Epithelial cell of esophagus (primary cell): ENCODE measurements at places on chromosomes 6 and 20.

DNA sequence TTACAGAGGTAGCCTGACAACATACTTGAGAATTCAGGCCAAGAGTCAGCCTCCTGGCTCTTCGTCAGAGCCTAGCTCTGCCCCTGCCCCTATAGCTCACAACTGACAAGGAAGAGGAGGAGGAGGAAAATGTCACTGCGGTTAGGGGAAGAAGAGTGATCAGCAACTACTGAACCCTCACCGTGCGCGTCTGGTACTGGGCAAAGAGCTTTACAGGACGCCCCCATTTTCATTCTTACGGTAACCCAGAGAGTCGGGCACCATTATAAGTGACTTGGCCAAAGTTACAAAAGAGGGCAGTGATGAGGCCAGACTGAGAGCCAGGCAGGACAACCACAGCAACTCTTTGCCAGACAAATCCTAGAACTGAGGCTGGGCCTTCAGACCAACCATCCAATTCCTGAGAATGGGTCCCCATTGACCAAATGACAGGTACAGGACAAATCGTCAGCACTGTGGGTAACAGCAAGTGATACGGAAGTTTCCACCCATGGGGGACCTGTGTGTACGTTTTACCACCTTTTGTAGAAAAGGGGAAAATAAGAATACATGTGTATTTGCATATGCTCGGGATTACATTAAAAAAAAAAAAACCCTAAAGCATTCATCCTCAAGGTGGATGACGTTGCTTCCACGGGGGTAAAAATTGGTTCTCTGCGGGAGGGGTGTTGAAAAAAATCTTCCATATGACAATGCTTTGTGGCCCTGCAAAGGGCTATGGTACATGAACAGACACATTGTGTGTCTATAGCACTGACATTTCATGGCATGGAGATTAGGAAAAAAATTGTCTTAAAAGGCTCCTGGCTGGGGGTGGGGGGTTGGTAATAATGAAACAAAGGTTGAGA, 118.0 kb downstream of the NFATC2 start:
- no peak for DNase-seq

GRCh38 chr20:53283597-53283996, 310.0 kb downstream of the ZNF217 start:
- no peak for DNase-seq

DNA sequence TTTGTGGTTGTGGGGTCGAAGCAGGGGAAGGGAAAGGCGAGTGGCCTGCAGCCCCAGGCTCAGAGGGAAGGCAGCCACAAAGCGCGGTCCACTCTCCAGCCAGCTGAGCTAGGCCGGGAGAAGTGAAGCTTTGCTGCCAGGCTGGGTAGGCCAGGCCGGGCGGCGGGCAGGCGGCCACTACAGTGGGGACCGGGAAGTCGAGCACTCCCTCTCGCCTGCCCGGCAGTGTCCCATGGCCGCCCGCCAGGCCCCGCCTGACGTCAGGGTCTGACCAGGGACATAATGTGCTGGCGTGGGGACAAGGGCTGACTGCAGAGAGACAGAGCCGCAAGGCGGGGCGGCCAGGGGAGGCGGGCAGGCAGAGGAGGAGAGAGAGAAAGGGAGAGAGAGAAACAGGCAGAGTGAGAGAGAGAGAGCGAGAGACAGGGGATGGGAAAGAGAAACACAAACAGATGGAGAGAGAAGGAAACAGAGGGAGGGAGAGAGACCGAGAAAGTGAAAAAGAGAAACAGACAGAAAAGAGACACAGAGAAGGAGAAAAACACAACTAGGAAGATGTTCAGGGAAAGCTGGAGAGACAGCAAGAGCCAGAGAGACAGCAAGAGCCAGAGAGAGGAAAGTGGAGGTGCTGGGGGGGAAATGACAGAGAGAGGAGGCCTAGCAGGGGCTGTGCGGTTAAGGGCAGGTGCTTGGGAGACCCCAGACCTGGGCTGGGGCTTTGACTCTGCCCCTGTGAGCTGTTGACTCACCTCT, 94.5 kb upstream of the PTPN1 start:
- DNase-seq, result peak; percentile 38

- DNase-seq, result peak; percentile 97
Observed at GRCh38 chr6:147202516-147203310, 1.5 kb upstream of the STXBP5 start.

- DNase-seq, result no peak
Observed at GRCh38 chr20:58710481-58711265, 18.1 kb downstream of the NPEPL1 start.

GRCh38 chr20:563187-563586, 19.6 kb upstream of the CSNK2A1 start:
- no peak for DNase-seq

DNA sequence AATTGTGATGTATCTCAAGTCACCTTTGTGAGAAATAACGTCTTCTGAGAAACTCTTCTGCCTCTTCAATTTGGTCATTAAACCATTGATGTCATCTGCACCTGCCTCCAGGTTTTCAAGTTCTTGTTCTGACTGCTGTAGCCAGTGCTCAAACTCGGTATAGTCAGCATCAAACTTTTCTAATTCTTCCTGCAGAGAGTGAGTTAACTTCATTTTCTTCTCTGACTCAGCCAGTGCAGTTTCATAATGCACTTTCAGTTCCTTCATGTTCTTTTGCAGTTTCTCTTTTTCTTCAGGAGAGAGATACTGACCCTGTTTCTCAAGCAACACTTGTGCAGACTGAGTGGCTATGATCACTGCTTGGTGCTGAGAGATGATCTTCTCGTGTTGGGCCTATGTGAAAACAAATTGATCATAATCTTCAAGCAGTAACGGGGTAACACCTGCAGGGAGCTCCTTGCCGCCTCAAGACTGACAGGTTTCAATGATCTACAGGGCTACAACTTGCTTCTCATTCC, 48.8 kb downstream of the DST start:
- peak; percentile 34 for DNase-seq
